ENCODE measurements at places on chromosomes 3 and 15. TPM values are rescaled to one million over a fixed set of nuclear protein-coding genes. Genes with fewer than 3 reads are reported as not detected.

Gene SMCO1
- total RNA-seq: not detected

Gene CCDC39
- total RNA-seq: not detected

Gene MORC1
- total RNA-seq: not detected

Gene GJD2
- total RNA-seq: not detected

Gene ABI3BP
- total RNA-seq: 46.8 TPM

Gene KCNMB2
- not detected for total RNA-seq

Gene DUOXA1
- total RNA-seq: not detected

Gene SCAP
- total RNA-seq: 106 TPM

Gene SEMA5B
- total RNA-seq: 0.14 TPM

GRCh38 chr3:147415874-147416273 lies 6.7 kb downstream of the ZIC1 start:
- no peak for DNase-seq

- DNase-seq: no peak
These were observed 10.6 kb downstream of the IL17RB start for GRCh38 chr3:53856964-53857363.

- DNase-seq: no peak
These were observed 276.6 kb upstream of the THBS1 start for GRCh38 chr15:39304201-39304841.

DNA sequence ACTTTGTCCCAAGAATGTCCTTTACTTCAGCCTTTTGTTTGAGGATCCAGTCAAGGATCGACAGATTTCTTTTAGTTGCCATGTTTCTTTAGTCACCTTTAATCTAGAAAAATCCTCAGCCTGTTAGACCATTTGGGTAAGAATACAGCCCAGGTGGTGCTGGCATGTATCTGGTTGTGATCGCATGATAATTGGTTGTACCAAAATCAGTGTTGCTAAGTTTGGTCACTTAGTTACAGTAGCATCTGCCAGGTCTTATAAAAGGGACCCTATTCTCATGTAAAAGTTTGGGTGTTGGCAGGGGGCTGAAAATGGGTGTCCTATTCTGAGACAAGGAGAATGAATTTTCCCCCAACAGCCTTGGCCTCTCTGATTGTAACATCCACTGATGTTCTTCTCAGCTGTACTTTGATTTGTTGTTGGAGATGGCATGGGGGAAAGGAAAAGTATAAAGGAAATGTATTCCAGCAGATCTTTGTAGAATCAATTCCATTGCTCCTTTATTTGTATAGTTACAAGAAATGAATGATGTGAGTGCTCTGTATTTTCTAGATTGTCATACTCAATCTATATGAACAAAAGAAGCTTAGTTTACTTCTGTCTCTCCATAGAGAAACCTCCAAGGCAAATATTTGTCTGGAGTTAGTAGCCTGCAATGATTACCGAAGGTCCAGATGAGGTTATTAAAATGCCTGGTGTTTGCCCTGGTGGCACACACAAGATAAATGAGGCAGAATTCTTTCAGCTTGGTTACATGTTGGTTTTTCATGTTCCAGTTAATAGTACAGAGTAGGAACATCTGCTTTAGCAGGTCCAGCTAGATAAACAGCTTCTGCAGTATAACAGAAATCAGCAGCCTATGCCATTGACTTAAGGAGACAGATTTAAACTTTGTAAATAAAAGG lies 65.7 kb downstream of the CMTM8 start:
- DNase-seq: no peak

GRCh38 chr3:87706176-87706575 lies 352.6 kb downstream of the CGGBP1 start:
- DNase-seq: no peak

All from thoracic aorta (tissue), 2 donors.